ENCODE measurements at places on chromosomes 6 and 20.
A peak's percentile ranks its signal among the peaks of the same experiment; 100 is the strongest.

DNA sequence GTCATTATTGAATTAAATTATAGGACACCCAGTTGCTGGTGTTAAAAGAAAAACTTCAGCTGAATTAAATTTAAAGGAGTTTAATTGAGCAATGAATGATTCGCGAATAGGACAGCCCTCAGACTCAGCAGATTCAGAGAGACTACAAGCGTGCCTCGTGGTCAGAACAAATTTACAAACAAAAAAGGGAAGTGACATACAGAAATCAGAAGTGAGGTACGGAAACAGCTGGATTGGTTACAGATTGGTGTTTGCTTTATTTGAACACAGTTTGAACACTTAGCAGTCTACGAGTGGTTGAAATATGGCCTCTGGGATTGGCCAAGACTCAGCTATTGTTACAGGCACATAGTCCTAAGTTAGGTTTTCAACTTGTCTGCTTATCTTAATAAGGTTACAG is 25.8 kb upstream of the TNFRSF21 start:
- peak; percentile 96 for DNase-seq

DNA sequence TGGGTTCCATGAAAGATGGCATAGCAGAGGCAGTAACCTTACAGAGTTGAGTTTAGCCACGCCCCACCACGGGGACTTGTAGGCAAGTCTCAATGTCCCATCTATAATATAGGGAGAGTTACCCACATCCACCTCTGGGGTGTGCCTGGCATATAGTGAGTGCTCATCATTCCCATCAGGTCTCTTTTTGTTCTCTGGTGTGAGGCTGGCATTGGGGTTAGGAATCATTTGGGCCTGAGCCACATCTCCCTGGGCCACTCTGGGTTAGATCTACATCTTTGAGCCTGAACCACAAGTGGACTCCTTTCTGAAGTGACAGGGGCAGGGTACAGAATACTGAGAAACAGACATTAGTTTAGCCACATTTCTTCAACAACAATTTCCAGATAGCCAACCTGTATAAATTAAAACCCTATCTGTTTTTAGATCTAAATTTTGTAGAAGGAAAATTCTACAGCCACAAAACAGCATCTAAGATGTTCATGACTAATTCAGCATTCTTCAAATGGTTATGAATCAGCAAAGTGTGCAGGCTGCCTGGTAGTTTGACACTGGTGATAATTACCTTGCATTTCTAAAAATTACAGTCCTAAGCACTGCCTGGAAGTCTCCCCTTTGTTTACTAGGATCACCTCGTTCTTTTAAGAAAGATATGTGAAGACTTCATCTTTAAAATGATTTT is 20.1 kb downstream of the RNF24 start:
- DNase-seq, result no peak

GRCh38 chr6:112044196-112044595 is 9.7 kb upstream of the CCN6 start:
- no peak for DNase-seq

- DNase-seq, result no peak
Measured at GRCh38 chr20:52313341-52313963, 121.9 kb upstream of the ZFP64 start.

- peak; percentile 57 for DNase-seq
Measured at GRCh38 chr6:166515072-166515810, 71.2 kb downstream of the RAMACL start.

GRCh38 chr6:34154668-34155447 is 9.0 kb upstream of the GRM4 start:
- peak; percentile 20 for DNase-seq

GRCh38 chr6:124446961-124447360 is 515.3 kb upstream of the RNF217 start:
- no peak for DNase-seq

- DNase-seq, result no peak
Measured at GRCh38 chr20:50594591-50595432, 84.6 kb downstream of the PTPN1 start.

GRCh38 chr20:60760256-60761000 is 491.6 kb upstream of the CDH4 start:
- DNase-seq, result no peak

- DNase-seq, result peak; percentile 94
Measured at GRCh38 chr20:19903168-19903811, 113.9 kb upstream of the NAA20 start.

DNA sequence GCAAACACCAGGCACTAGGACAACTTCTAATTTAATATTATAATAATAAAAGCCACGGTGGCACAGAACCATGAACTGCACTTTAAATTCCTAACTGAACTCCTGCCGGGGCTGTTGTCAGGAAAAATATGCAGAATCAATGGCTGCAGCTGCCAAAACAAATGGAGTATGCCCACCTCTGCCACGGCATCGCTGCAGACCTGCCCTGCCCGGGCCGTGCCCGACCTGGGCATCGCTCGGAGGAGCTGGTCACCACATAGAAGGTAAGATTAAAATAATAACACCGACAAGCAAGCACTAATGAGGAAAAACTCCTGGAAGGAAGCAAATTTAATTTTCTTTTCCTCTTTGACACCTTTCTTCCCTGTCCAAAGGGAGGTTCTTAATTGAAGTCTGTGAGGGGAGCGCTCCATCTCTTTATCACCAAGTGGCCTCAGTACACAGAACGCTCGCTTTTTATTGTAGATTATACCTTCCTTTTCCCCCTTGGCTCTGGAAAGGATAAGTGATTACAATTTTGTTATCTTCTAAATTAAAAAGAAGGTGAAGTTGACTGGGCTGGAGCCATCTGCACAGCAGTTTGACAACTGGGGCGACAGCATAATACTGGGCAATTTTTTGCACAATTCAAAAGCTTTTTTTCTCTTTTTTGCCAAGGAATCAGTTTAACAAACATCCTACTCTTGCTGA is 351.3 kb downstream of the ZFAND3 start:
- DNase-seq, result no peak

GRCh38 chr6:47016261-47016660 is 25.9 kb downstream of the ADGRF1 start:
- no peak for DNase-seq

DNA sequence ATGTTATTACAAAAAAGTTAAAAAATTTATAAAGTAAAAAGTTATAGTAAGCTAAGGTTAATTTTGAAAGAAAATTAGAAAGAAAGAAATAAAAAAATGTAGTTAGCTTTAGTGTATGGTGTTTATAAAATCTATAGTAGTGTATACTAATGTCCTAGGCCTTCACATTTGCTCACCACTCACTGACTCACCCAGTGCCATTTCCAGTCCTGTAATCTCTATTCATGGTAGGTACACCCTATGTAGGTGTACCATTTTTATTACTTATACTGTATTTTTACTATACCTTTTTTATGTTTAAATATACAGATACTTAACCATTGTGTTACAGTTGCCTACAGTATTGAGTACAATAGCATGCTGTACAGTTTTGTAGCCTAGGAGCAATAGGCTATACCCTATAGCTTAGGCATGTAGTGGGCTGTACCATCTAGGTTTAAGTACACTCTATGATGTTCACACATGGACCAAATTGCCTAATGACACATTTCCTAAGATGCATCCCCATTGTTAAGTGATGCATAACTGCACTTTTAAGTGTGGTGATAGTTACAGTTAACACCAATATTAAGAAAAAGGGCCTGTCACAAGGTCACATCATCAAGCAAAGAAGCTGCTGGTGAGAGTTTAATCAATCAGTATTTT is 8.0 kb downstream of the CD2AP start:
- no peak for DNase-seq

- peak; percentile 6 for DNase-seq
Measured at GRCh38 chr20:1907586-1907985, 12.4 kb downstream of the SIRPA start.

DNA sequence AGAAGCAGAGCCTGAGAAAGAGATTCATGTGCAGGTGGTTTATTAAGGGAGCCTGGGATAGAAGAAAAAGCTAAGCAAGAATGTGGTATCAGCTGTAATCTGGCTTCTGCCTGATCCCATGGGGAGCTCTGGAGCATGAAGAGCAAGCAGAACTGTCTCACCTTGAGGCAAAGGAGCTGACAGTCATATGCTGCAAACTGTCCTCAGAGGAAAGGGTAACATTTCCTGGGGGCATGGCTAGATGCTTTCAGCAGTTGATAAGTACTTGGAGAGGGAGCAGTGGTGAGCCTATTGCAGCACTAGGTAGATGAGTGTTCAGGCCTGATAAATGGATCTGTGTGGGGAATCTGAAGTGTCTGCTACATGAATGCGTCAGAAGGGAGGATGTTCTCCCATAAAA is 621.5 kb upstream of the BTBD3 start:
- no peak for DNase-seq

DNA sequence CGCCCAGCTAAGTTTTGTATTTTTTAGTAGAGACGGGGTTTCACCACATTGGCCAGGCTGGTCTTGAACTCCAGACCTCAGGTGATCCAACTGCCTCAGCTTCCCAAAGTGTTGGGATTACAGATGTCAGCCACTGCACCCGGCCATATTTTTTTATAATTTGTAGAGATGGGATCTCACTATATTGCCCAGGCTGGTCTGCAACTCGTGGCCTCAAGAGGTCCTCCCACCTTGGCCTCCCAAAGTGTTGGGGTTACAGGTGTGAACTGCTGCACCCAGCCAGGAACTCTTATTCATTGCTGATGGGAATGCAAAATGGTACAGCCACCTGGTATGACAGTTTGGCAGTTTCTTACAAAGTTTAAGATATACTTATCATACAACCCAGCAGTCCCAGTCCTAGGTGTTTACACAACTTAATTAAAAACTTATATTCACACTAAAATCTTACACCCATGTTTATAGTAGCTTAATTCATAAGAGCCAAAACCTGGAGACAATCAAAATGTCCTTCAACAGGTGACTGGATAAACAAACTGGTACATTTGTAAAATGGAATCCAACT is 11.7 kb upstream of the STAU1 start:
- no peak for DNase-seq

- no peak for DNase-seq
Measured at GRCh38 chr20:18005990-18006364, 37.2 kb downstream of the MGME1 start.

GRCh38 chr6:133921249-133921859 is 31.7 kb upstream of the TBPL1 start:
- peak; percentile 74 for DNase-seq

- no peak for DNase-seq
Measured at GRCh38 chr6:108752733-108753590, 95.3 kb upstream of the ARMC2 start.

DNA sequence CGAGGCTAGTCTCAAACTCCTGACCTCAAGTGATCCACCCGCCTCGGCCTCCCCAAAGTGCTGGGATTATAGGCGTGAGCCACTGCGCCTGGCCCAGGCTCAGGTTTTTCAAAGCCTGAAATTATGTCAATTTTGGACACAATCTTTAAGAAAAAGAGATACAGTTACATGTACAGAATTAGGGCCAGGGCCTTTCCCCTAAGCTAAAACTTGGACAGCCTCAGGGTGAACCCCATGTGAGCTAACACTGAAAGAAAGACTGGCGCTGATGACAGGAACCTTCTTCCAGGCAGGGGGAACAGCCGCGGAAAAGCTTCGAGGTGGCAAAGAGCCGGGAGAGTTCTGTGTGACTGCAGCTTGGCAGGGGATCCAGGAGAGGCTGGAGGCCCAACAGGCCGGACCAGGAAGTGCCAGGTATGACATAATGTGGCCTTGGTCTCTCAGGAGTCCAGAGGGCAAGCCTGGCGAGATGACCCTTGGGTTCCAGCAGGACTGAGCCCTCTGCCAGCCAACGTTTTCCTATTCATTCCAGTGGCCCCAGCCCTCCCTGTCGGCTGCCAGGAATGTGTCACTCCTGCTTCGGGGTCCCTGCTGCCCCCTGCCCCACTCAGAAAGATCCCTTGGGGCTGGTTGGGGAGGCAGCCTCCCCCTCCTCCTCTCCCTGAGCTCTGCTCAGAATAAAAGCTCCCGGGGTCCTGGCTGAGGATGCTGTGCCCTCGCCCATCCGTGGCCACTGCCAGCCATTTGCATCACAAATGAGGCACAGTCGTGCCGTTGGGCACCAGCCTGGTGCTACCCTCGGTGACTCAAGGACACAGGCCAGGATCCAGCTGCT is 37.3 kb downstream of the RBM38 start:
- DNase-seq, result no peak

DNA sequence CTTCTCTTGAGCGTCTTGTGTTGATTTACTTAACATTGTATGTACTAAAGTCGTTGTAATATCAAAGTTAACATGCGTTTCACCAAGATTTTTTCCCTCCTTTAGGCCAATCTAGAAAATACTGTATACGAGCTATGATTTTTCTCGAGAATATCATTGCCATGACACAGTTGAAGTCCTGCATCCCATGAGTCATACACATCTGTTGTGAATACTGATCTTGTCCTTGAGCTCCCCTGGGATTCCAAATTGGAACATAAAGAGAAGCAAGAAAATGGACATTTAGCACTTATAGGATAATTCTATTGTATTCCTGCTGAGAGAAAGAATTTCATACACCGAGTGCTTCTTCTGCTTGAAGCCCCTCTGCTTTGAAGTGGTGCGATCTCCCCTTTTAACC is 109.6 kb downstream of the SLC35B3 start:
- no peak for DNase-seq

GRCh38 chr6:41917528-41917927 is 3.4 kb downstream of the MED20 start:
- DNase-seq, result no peak

DNA sequence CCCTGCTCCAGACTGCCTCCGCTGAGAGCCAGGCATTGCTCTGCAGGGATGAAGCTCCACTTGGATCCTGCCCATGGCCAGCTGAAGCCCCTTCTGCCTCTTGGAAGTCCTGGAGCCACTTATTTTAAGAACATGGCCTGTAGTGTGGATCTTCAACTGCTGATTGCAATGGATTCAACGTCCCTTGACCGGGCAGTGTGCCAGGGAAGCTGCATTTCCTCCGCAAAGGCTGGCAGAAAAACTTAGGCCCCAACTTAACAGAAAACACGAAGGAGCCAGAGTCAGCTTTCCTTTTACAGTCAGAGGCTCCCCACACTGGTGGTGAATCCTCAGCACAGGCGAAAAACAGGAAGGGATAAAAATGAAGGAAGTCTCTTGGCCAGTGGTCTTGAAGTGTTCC is 26.3 kb upstream of the FOXQ1 start:
- DNase-seq, result peak; percentile 53

DNA sequence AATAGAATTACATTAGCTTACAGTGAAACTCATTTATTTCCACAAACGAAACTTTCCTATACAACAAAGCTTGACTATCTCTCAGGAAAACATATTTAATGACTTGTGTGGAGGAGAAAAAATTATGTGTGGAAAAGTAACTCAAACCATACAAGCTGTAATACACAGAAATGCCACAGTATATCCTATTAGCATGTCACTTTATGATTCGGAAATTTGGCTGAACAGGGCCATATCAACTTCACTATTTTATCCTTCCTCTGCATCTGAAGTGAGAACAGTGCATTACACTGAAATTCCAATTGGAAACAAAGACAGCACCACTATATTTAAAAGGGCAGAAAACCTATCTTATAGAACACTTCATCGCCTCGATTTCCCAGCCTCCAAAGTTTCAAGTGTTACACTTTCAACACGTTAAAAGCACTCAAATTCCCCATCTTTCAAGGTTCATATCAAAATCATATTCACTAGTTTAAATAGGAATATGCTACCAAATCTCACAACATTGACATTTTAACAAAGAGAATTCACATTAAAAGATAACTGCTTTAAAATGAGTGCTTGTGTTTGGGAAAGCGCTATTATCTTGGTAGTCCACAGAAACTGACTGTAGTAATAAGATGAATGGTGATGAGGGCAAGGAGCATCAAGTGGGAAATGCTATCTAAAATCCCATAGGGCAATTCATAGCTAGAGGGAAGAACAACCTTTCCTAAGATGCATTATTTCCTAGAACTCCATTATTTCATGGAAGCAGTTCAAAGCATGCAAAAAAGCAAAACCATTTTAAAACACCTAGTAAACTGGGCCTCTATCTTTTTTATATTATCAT is 1.8 kb downstream of the REV3L start:
- no peak for DNase-seq
